ENCODE measurements at places on chromosomes 3 and 15.

DNA sequence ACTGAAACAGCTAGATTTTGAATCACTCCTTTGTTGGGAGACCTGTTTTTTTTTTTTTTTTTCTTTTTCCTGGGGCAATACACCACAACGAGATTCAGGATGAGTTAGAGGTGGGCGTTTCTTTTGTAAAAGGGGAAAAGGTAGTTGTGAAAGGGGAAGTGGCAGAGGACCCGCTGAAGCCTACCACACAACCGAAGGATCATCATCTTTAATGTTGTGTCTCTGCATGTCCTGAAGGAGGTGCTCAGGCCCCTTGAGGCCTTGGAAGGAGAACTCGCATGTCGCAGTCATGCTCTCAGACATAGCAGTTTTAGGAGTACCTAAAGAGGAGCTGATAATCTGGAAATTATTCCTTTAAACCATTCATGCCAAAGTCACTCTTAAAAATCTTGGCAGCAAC lies 137.9 kb upstream of the LRIG1 start:
- no peak for DNase-seq

DNA sequence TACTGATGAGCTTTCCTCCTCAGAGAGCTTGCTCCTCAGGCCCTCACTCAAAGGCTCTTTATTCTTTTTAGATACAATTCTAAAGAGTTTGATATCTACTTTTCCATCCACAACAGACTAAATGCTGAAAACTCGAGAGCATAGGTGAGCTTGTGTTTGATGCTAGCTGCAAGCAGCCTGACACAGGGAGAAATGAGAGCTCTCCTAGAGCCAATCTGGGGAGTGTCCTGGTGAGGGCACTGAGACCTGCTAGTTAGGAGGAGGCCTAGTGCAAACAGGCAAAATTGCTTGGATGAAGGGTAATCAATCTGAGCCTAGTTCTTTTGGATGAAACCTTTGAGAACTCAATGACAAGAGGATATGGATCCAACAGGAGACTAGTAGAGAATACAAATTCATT lies 300.8 kb downstream of the ZBTB20 start:
- DNase-seq, result no peak

GRCh38 chr3:30501526-30501925 lies 104.9 kb upstream of the TGFBR2 start:
- DNase-seq, result no peak

GRCh38 chr15:76192715-76193114 lies 118.6 kb downstream of the ETFA start:
- no peak for DNase-seq

DNA sequence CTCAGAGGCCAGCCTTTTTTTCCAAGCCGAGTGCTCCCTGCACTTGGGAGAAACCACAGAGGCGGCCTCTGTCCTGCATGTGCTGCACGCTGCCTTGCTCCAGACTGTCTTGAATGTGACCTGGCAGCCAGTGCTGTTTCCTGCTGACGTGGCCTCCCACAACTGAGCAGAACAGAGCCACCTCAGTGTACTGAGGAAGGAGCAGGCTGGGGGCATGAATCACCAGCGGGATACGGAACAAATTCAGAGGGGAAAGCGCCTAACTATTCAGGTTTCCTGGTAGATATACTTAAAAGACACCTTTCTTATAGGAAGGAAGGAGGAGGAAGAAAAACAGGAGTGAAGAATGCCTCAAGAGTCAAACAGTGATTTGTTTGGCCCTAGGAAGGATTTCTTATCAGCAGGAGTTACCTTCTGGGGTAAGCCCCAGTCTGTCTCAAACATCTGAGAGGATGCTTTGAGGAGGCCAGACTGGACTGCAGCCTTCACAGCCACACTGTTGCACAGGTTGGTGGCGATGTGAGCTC lies 114.0 kb downstream of the FNDC3B start:
- peak; percentile 66 for DNase-seq

- DNase-seq, result no peak
These were observed 33.0 kb downstream of the SLC35A5 start for GRCh38 chr3:112594856-112595255.

- DNase-seq, result no peak
These were observed 8.7 kb downstream of the COL8A1 start for GRCh38 chr3:99647081-99647480.

- no peak for DNase-seq
These were observed 600 bp upstream of the CHRNA5 start for GRCh38 chr15:78564743-78565096.

DNA sequence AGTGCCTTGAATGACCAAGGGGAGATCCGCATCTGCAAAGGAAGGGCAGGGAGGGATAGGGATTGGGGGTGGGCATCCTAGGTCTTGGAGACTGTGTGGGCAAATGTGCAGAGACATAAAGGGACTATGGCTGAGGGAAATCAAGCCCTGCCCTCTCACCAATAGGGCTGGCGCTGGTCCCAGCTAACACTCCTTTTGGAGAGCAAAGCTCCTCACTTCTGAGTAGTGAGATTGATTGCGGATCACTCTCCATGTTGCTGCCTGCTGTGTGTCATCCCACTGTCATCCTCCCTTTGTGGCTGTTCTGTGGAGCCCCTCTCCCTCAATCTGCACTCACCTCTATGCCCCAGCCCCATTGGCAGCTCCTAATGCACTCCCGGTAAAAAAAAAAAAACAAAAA lies 2.2 kb upstream of the CELSR3 start:
- DNase-seq, result no peak

DNA sequence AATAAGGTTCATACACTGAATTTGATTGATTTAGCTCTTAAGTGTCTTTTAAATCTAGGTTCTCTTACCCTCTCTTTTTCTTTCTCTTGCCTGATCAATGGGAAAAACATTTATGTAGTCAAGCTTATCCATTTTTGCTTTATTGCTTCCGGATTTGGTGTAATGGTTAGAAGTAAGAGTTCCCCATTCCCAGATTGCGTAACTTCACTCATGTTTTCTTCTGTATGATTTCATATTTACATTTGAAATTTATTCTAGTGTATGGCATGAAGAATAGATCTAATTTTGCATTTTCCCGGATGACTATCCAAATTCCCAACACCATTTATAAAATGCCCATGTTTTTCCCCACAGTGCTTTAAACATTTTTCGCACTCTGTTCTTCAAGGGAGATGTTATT lies 27.9 kb upstream of the SV2B start:
- DNase-seq, result no peak
